Activated effector memory CD4-positive, alpha-beta T cell treated with Interleukin-2 at 50 U/mL for 16 hours (primary cell): ENCODE measurements at places on chromosomes 2 and 18.

GRCh38 chr2:68659081-68659480, 15.7 kb downstream of the PROKR1 start:
- no peak for DNase-seq

GRCh38 chr2:133247631-133248030, 320.6 kb downstream of the NCKAP5 start:
- DNase-seq, result no peak

DNA sequence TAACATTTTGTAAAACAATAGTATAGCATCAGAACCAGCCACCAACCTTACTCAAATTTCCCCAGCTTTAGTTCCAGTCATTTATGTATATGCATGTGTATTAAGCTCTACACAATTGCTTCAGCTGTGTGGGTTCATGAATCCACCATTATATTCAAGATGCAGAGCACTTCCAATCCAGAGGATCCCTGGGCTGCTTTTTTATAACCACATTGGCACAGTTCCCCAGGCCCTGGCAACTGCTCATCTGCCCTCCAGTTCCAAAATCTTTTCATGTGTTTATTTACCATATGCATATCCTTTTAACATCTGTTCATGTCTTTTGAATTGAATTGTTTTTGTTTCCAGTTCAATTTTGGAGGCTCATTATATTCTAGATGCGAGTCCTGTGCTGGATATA, 482.9 kb upstream of the HS6ST1 start:
- DNase-seq, result no peak

DNA sequence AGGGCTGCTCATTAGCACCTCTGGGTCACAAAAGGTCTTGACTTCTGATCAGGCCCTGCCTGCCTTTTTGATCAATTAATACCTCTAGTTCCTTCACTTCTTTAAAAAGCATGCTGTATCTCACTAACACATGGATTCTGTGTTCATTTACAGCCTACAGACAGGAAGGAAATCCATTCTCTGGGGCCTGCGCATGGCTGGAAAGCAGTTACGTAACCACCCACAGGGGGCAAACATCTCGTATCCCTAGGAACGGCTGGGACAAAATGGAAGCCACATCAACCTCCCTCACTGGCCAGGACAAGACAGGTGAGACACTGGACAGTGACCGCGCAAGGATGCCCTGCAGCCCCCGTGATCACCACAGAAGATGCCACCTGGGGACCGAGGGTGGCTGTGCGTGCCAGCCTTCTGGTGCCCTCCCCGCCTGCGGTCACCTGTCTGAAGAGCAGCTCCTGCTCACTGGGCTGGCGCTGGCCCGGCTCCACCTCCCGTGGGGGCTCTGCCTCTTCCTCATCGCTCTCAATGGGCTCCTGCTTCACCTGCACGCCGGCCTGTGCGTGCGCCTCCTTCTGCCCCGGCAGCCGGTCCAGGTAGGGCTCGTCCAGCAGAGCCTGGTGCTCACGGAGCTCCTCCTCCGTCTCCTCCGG, 266.9 kb downstream of the TWIST2 start:
- no peak for DNase-seq

DNA sequence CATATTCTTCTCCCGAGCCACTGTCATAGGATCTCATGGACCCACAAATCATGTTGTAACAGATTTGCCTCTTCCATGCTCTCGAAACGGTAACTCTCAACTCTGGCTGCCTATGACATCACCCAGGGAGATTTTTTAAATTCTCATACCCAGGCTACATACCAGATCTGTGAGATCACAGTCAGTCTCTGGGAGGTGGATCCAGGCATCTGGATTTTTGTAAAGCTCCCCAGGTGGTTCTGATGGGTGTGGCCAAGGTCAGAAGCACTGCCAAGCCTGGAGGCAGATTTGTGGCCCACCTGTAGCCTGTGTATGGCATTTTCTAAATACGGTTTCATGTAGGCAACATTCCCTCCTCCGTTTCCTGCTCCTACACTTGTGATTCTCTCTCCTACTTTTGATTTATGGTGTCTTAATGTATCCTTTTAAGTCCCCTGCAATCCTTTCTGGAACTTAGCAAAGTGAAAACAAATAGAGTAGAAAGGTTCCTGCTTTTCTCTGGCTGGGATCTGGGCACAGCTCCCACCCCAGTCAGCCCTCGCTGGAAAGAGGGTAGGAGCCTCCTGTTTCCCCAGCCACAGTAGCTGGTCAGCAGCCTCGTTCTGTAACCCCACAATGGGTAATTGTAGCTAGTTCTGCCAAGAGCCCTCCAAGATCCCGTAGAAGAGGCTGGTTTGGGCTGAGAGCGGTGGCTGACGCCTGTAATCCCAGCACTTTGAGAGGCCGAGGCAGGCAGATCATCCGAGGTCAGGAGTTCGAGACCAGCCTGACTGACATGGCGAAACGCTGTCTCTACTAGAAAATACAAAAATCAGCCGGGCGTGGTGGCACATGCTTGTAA, 96.2 kb downstream of the KLHL29 start:
- DNase-seq, result no peak

- DNase-seq, result no peak
These were observed 46.0 kb downstream of the CYP27C1 start for GRCh38 chr2:127174136-127174535.

DNA sequence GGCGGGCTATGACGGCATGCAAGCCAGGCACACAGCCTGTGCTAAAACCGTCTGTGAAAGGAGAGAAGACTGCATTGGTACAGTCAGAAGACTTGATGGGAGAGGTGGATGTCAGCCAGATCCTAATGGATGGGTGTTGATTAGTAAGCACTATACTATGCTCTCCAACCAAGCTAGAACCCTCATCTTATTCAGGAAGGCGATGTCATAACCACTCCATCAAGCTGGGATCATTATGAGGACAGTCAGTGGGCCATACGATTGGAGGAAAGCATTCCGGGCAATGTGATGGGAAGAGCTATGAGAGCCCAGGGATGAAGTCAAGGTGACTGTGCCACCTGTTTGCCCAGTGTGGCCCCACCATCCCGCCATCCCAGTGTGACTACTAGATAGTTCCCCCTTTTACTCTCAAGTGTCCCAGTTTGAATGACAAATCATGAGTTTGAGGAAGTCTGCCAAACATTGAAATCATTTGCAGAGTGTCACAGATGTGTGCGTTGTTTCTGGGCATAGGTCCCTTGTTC, 66.4 kb downstream of the MRPS9 start:
- no peak for DNase-seq

DNA sequence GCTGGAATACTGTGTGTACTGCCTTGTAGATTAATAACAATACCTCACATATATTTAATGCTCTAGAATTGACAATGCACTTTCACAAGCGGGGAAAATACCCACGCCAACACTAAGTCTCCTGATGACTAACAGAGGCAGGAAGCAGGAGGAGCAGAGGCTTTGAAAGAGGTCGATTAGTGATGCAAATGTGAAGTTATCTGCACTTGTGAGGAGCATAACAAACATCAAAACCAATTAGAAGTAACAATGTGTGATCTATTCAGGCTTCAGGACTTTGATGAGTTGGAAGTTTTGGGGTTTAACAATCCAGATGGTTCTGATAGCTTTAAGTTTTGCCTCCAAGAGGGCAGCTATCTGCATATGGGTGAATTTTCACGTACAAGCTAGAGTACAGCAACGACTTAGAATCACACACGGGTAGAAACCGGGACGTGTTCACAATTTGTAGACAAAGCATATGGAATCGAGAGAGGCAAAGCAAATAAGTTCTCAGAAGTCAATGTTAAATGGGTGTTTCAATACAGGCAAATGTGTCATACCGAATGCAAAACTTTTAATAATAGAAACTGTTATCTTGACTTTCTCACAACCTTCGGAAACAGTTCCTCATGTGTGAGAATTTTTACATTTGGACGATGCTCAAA, 114.5 kb downstream of the METTL8 start:
- peak; percentile 15 for DNase-seq

DNA sequence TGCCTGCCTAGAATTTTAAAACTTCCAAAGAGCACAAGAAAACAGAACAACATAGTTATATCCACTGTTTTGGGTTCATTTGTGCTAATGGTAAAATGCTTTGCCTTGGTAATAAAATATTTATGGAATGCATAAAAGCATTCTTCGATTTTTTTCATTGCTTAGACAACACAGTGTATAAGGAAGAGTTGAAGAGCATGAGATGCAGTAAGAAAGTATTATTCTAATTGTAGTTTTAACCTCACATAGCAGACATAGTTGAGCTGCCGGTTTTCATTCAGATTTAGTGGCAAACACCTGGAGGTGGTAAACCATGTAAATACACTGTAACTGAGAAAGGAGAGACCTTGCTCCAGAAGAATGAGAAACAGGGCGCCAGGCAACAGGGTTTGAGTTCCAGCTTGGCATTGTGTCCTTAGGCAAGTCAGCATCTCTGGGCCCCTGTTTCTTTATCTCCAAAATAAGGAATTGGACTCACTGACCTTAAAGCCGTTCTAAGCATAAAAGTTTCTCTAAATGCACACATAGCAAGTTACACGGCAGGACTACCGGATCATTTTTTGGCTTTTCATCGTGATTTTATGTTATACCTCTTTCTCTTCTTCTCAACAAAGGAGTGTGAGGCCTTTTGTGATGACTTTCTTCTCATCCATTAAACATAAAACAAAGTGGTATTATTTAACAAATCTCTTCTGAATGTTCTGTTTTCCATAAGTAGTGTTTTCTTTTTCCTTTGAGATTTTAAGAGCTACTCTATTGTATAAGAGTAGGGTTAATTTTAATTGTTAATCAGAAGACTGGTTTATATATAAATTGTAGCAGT, 7.9 kb downstream of the UGP2 start:
- DNase-seq, result no peak

DNA sequence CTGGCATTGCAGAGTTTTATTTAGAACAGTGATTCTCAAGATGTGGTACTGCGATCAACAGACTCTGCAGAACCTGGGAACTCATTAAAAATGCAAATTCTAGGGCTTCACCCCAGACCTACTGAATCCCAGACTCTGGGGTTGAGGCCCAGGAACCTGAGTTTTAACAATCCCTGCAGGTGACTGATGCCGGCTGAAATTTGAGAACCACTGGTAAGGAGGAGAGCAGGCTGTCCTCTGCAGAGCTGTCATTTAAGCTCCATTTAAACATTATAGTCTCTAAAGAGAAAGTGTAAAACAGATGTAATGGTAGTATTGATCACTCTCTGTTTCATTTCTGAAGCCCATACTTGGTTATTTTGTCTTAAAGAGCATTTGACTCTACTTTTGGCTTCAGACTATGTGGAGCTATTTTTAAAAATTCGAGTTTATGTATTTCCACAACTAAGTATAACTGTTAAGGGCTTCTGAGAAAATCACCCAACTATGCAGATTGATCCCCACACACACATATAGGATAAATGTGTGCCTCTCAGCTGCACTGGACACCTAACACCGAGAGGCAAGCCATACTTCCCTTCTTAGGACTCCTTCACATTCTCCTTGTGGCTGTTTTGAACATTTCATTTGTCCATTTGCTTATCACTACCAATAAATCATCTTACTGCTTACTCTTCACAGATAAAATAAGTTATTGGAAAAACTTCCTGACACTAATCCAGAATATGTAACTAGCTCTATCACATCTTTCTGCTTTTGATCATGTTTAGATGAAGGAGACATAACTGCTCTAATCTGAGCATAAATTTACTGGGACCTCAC, 487.5 kb downstream of the DLGAP1 start:
- no peak for DNase-seq

- no peak for DNase-seq
These were observed 9.7 kb downstream of the SIGLEC15 start for GRCh38 chr18:45835057-45835636.
